ENCODE measurements at places on chromosomes 3 and 15. TPM values are rescaled to one million over a fixed set of nuclear protein-coding genes. Genes with fewer than 3 reads are reported as not detected.

DNA sequence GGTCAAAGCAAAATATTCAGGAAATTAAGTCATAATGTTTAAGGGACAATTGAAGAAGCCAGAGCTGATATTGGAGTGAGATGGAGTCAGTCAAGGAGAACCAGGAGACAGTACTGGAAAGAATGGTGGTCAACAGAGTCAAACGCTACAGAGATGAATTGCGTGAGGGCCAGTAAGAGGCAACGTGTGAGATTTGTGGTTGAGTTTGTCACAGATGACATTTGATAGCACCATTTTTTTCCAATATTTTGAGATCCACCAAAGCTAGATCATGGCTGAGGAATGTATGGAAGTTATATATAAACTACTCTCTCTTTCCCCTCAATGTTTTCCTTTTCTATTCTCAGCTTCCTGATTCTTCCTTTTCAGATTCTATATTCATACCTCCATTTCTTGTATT, 375.1 kb upstream of the ROBO2 start:
- H3K4me3 ChIP-seq, result no peak overlapping the region
- no peaks in the 10 kb centered on the region for H3K27me3 ChIP-seq
- no peak for DNase-seq
- peaks cover 4% of the 10 kb centered on the region for H3K4me1 ChIP-seq
- H3K36me3 ChIP-seq, result no peaks in the 10 kb centered on the region

DNA sequence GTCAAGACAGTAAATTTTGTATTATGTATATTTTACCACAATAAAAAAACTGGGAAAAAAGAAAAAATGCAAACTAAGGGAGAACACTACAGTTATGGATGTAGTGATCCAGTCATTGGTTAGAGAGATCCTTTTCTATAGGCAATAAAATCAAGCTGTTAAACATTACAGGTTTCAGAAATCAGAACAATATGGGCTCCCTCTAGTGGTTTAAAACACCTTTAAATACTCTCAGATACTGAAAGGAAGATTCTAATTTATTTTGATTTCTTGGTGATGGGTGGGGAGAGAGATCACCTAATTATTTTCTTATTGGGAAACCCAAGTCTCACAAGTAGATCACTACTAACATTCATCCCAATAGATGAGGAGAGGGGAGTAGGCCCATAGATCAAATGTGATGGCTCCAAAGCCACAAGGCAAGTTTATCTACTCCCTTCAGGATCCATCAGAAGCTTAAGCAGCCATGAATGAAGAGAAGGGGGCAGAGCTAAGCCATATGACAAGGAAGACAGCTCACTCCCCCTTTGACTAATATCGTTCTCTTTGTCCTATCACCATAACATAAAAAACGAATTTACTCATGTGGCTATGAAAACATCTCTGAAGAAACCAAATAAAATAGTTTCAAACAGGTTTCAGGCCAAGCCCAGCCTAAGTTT, 118.6 kb downstream of the ANO10 start:
- no peaks in the 10 kb centered on the region for H3K36me3 ChIP-seq
- H3K4me1 ChIP-seq, result no peaks in the 10 kb centered on the region
- peak; percentile 42 for DNase-seq
- no peak overlapping the region for H3K4me3 ChIP-seq
- H3K27me3 ChIP-seq, result no peaks in the 10 kb centered on the region
- H3K27ac ChIP-seq, result no peak overlapping the region

- no peak overlapping the region for H3K27ac ChIP-seq
- no peaks in the 10 kb centered on the region for H3K4me1 ChIP-seq
- H3K27me3 ChIP-seq, result no peaks in the 10 kb centered on the region
- no peak overlapping the region for H3K4me3 ChIP-seq
- DNase-seq, result no peak
Measured at GRCh38 chr3:154304116-154304786, 20.0 kb downstream of the DHX36 start.

- peak overlapping the region; percentile 81 for H3K27ac ChIP-seq
- H3K4me1 ChIP-seq, result peaks cover 7% of the 10 kb centered on the region
- H3K4me3 ChIP-seq, result peak overlapping the region; percentile 84
- no peak for DNase-seq
Measured at GRCh38 chr15:73994912-73995622, 551 bp downstream of the PML start.

DNA sequence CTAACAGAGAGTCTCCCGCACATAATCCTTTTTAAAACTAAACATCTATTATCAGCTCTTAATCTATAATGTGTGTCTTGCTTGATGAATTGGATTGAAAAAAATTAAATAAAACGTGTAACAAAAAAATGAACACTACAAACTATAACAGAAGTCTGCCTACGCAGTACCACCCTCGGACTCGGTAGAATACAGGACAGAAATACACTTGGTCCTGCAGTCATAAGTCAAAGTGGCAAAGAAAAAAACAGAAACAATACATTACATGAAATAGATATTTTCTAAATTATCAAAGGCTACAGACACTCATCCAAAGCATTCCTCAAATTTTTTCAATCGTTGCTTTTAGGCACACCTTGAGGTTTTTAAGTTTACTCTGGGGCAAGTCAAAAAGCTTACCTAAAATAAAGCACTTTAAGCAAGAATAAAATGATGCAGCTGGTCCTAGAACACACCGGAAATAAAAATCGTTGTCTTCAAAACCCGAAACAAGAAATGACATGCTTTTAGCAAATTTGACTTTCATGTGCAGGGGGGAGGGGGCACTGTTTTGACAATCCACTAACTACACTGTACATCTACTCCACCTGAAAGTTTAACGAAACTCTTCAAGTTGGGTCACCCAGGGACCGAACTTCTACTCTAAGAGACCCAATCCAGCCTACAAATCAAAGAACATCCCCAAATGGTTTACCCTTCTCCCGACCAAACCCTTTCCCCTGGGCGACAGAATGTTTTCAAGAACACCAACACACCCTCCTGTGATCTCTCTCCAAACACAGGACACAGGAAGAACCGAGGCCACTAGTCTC, 1.3 kb downstream of the ADAM10 start:
- DNase-seq, result peak; percentile 14
- no peaks in the 10 kb centered on the region for H3K36me3 ChIP-seq
- H3K27ac ChIP-seq, result peak overlapping the region; percentile 97
- no peaks in the 10 kb centered on the region for H3K27me3 ChIP-seq
- peak overlapping the region; percentile 97 for H3K4me3 ChIP-seq

CA12 gene
- 1.8 TPM for polyA plus RNA-seq

ITIH3 gene
- polyA plus RNA-seq, result 6.7 TPM

- no peak overlapping the region for H3K4me3 ChIP-seq
- no peaks in the 10 kb centered on the region for H3K4me1 ChIP-seq
- no peaks in the 10 kb centered on the region for H3K36me3 ChIP-seq
- H3K27me3 ChIP-seq, result no peaks in the 10 kb centered on the region
- DNase-seq, result no peak
- no peak overlapping the region for H3K27ac ChIP-seq
Measured at GRCh38 chr3:53642211-53642610, 147.8 kb downstream of the CACNA1D start.

PIERCE2 gene
- 3.0 TPM for polyA plus RNA-seq

GRCh38 chr15:78035321-78035751, 42.2 kb downstream of the TBC1D2B start:
- H3K27ac ChIP-seq, result peak overlapping the region; percentile 68
- peaks cover 15% of the 10 kb centered on the region for H3K4me1 ChIP-seq
- H3K36me3 ChIP-seq, result peaks cover 51% of the 10 kb centered on the region

- H3K36me3 ChIP-seq, result no peaks in the 10 kb centered on the region
- H3K4me3 ChIP-seq, result no peak overlapping the region
Measured at GRCh38 chr3:150255413-150255812, 152.7 kb upstream of the TSC22D2 start.

GRCh38 chr3:27591312-27592210, 107.4 kb upstream of the SLC4A7 start:
- no peaks in the 10 kb centered on the region for H3K36me3 ChIP-seq
- no peak for DNase-seq
- H3K27ac ChIP-seq, result peak overlapping the region; percentile 84
- no peaks in the 10 kb centered on the region for H3K4me1 ChIP-seq

ALPK3 gene
- polyA plus RNA-seq, result 0.22 TPM

ARHGEF26 gene
- 8.5 TPM for polyA plus RNA-seq

DNA sequence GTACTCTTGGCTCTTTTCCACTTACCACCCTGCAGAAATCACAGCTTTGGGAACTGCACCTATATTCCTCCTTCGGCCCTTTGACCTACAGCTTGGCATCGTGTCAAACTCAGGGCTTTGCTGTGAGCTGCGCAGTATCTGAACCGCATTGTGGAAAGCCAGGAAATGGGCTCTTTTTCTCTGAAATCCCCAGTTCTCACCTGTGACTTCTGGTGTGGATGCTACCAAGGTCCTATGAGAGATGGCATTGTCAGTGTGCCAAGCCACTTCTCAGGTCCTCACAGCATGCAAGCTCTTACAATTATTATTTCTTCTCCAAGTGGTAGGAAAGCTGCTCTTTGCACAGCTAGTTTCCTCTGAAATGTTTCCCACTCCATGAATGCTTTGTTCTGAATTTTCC, 450.6 kb upstream of the TBL1XR1 start:
- no peak overlapping the region for H3K27ac ChIP-seq
- no peak overlapping the region for H3K4me3 ChIP-seq
- DNase-seq, result no peak
- no peaks in the 10 kb centered on the region for H3K36me3 ChIP-seq
- H3K4me1 ChIP-seq, result no peaks in the 10 kb centered on the region
- no peaks in the 10 kb centered on the region for H3K27me3 ChIP-seq

BCHE gene
- 5.8 TPM for polyA plus RNA-seq

DNA sequence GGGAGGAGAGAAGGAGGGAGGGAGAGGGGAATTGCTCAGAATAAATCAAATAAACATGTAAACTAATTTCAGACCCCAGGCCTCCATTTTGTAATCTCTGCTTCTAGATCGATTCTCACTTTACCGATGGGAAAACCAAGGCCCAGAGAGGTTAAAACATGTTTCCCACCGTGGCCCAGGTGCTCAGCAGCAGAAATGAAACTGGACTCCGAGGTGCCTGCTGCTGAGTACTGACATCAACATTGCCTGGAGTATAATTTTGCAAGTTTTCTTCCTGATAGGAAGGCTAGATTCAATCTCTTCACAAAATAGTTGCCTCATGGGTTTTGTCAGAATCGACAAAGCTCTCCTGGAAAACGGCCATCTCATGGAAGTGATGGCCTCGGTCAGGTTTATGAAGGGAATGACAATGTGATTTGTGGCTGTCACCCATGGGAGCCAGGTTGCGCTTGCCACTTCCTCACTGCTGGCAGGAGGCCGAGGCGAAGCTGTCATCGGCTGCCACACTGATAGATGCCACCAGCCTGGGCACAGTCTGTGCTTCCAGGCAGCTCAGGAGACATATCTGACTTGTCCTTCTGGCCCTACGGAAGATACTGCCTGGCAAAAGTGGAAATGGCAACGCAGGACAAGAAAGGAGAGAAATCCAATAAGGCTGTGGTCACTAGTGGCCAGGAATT, 133.1 kb upstream of the LRRN1 start:
- no peaks in the 10 kb centered on the region for H3K36me3 ChIP-seq
- no peak overlapping the region for H3K27ac ChIP-seq
- H3K4me1 ChIP-seq, result no peaks in the 10 kb centered on the region

- no peaks in the 10 kb centered on the region for H3K27me3 ChIP-seq
- H3K4me1 ChIP-seq, result no peaks in the 10 kb centered on the region
- H3K27ac ChIP-seq, result no peak overlapping the region
Measured at GRCh38 chr3:192171213-192171612, 556.1 kb downstream of the FGF12 start.

DNA sequence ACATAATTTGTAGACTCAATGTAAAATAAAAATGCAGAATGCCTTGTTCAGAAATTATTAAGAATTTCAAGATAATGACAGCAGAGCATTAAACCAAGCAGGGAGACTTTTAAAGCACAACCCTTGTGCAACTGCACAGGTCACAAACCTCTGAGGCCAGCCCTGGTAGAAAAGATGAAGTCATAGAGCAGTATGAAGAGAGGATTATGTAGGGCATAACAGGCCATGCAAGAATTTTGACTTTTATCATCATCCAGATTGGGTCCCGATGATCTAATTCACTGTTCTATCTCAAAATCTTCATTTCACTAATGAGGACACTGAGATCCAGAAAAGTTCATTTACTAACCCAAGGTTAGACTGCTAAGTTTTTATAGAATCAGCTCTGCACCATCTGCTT, 388.5 kb downstream of the NAALADL2 start:
- DNase-seq, result no peak
- no peak overlapping the region for H3K4me3 ChIP-seq
- H3K27me3 ChIP-seq, result no peaks in the 10 kb centered on the region
- H3K36me3 ChIP-seq, result no peaks in the 10 kb centered on the region

GRCh38 chr3:155362808-155363689, 69.6 kb upstream of the STRIT1 start:
- H3K4me1 ChIP-seq, result no peaks in the 10 kb centered on the region
- no peak overlapping the region for H3K27ac ChIP-seq

- no peaks in the 10 kb centered on the region for H3K4me1 ChIP-seq
- DNase-seq, result no peak
- H3K27ac ChIP-seq, result no peak overlapping the region
- H3K4me3 ChIP-seq, result no peak overlapping the region
- H3K27me3 ChIP-seq, result no peaks in the 10 kb centered on the region
- no peaks in the 10 kb centered on the region for H3K36me3 ChIP-seq
Measured at GRCh38 chr15:97840501-97840900, 120.0 kb upstream of the ARRDC4 start.

DNA sequence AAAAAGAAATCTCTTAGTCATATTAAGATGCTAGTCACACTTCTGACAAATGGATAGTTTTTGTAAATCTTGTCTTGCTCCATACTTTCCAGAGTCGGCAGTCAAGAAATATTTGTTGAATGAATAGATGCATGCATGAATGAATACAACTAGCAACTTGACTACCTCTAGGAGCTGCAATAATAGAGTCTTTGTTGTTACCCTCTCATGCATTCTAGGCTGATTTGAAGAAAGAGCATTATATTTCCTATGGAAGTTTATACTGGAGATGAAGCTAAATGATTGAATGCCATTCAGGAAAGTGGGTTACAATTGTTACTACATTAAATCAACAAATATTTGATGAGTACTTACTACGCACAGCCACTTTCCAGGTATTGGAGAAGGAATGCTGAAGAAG, 18.1 kb upstream of the TRAT1 start:
- peaks cover 3% of the 10 kb centered on the region for H3K4me1 ChIP-seq
- no peak overlapping the region for H3K4me3 ChIP-seq
- H3K27me3 ChIP-seq, result no peaks in the 10 kb centered on the region

GRCh38 chr3:42122261-42123011, 31.3 kb downstream of the TRAK1 start:
- DNase-seq, result no peak
- H3K4me1 ChIP-seq, result peaks cover 10% of the 10 kb centered on the region
- H3K36me3 ChIP-seq, result no peaks in the 10 kb centered on the region
- H3K4me3 ChIP-seq, result no peak overlapping the region
- H3K27me3 ChIP-seq, result no peaks in the 10 kb centered on the region
- no peak overlapping the region for H3K27ac ChIP-seq

LEKR1 gene
- polyA plus RNA-seq, result 2.5 TPM

- H3K36me3 ChIP-seq, result no peaks in the 10 kb centered on the region
- H3K27ac ChIP-seq, result no peak overlapping the region
- no peaks in the 10 kb centered on the region for H3K27me3 ChIP-seq
Measured at GRCh38 chr3:40240921-40241320, 68.6 kb upstream of the EIF1B start.

GRCh38 chr3:197749315-197749600, 425 bp upstream of the FYTTD1 start:
- H3K4me1 ChIP-seq, result peaks cover 12% of the 10 kb centered on the region
- peak overlapping the region; percentile 96 for H3K4me3 ChIP-seq
- H3K27ac ChIP-seq, result peak overlapping the region; percentile 88
